GM23248 (cell line): ENCODE measurements at places on chromosomes 11 and 22. TPM values are rescaled to one million over a fixed set of nuclear protein-coding genes. Genes with fewer than 3 reads are reported as not detected.

Gene DDX25
- not detected in 2 replicates for total RNA-seq

Gene VSIG10L2
- total RNA-seq: not detected in 2 replicates

Gene NCR3LG1
- 1.3 and 5.1 TPM in 2 replicates for total RNA-seq

Gene INPP5J
- 0.13 TPM in 1 of 2 replicates, not detected in the other for total RNA-seq

Gene RTN4RL2
- 0.32 TPM in 1 of 2 replicates, not detected in the other for total RNA-seq

- no peak for DNase-seq
These were observed 54.9 kb downstream of the C11orf91 start for GRCh38 chr11:33645686-33646085.

DNA sequence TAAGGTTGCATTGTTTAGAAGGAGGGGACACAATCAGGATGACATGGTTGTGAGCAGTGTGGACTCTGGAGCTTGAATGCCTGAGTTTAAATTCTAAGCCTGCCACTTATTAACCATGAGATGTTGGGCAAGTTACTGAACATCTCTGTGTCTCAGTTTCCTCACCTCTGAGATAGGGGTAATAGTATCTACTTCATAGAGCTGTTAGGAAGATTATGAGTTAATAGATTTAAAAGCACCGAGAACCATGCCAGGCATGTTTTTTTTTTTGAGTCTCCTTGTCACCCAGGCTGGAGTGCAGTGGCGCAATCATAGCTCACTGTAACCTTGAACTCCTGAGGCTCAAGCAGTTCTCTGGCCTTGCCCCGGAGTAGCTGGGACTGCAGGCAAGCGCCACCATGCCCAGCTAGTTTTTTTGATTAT, 33.3 kb downstream of the ST14 start:
- DNase-seq: no peak

DNA sequence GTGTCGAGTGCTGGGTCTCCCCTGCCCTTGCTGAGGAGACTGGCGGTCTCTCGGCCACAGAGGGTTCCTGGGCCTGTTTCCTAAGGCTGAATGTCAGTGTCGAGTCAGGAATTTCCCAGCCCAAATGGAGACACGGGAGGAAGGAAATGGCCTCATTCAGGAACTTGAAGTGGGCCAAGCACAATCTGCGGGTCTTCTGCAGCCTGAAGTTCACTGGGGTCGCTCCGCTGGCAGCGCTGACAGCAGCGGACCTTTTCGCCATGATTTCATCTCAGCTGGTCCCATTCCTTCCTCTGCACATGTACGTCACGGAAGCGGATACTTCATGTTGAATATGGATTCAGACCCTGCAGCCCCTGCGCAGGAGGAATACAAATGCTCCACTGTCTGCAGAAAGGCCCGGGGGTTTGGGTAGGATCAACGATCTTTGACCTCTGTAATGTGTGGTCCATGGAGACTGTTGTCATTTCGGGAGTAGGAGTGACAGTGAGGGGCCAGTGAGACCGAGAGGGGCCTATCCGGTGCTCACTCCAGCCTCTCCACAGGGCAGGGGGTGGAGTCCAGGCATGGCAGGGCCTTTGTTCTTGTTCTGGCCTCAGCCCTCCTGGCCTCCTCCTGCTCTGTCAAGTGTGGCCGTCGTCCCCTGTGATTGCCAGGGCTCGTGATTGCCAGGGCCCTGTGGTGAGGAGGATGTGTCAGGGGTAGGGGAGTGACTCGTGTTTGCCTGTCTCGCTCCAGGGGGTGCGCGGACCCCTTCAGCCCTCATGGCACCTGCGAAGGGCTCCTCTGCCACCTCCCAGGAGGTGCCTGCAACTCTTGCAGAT, 402.3 kb downstream of the TBC1D22A start:
- no peak for DNase-seq

GRCh38 chr11:91700854-91701253, 523.8 kb upstream of the FAT3 start:
- no peak for DNase-seq

DNA sequence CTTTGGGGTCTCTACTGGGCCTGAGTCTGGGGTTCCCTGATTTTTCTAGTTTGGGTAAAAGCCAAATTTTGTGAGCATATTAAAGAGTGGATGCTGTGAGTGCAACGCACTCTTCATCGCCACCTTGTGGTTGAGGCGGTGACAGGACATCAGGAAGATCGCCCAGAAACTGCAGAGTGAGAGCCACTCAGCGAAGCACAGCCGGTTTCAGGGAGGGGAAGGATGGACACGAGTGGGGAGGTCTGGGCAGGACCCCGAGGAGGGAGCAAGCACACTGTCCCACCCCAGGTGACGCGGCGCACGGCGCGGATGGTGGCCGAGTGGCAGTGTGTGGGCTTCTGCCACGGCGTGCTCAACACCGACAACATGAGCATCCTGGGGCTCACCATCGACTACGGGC, 9.1 kb downstream of the SELENOO start:
- peak; percentile 75 for DNase-seq

GRCh38 chr11:1307163-1307870, 2.1 kb downstream of the TOLLIP start:
- no peak for DNase-seq
